ENCODE measurements at places on chromosomes 1 and 21. TPM values are rescaled to one million over a fixed set of nuclear protein-coding genes. Genes with fewer than 3 reads are reported as not detected.

DNA sequence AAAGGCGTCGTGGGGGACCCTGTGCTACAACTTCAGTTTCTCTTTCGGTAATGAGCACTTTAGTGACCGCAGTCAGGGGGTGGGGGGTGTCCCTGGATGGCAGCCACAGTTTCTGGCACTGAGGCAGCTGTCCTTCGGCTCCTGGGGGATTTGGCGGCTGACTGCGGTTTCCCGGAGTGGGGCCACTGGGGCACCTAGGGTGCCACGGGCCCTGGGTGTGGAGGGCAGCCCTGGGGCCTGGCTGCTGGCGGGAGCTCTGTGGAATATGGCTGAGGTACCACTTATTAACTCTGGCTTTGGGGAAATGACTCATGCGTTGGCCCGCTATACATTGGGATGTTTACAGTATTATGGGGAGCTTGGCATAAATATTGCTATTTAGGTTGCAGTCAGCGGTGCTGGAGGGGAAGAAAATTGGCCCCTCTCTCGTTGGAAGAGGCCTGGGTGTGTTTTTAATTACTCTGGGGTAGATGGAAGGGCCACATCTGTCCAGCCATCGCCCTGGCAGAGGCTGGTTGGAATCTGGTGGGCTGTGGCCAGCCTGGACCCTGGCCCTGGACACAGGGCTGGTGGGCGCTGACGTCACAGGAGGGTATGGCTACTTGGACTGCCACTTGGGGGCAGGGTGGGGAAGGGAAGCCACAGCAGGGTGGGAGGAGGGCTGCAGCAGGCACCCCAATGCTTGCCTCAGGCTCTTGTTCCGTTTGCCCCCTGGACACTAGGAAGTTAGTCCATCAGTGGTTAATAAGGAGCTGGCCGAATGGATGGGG lies 2.0 kb downstream of the EPHB2 start:
- no peak overlapping the region for H3K4me3 ChIP-seq
- H3K27me3 ChIP-seq: peaks cover 19% of the 10 kb centered on the region
- no peak for DNase-seq
- H3K36me3 ChIP-seq: no peaks in the 10 kb centered on the region

Gene PAQR6
- total RNA-seq: 8.5 TPM

DNA sequence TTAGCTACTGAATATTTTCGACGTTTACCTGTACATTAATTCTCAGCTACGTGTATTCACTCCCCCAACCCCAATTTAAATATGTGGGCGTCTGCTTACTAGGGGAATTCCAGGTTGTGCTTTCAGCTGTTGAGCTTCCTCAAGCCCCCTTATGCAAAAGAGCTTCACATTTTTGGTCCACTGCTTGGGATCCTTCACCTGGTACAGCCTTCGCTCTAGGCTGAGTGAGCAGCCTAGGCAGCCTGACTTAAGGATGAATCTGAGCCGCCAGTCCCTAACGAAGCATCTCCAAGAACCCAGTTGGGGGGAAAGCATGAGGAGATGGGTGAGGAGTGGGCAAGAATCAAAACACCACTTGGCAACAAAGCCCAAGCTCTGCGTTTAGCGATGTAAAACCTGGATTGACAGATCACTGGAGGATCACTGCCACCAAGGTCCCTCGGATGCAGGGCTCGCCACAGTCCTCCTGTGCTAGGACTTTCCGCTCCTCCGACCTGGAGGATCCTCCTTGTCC lies 674 bp downstream of the BCL10 start:
- H3K36me3 ChIP-seq: peaks cover 4% of the 10 kb centered on the region
- no peak for DNase-seq
- peak overlapping the region; percentile 97 for H3K27ac ChIP-seq
- H3K27me3 ChIP-seq: no peaks in the 10 kb centered on the region

Gene OR14K1
- total RNA-seq: not detected

Gene CLEC20A
- not detected for total RNA-seq

DNA sequence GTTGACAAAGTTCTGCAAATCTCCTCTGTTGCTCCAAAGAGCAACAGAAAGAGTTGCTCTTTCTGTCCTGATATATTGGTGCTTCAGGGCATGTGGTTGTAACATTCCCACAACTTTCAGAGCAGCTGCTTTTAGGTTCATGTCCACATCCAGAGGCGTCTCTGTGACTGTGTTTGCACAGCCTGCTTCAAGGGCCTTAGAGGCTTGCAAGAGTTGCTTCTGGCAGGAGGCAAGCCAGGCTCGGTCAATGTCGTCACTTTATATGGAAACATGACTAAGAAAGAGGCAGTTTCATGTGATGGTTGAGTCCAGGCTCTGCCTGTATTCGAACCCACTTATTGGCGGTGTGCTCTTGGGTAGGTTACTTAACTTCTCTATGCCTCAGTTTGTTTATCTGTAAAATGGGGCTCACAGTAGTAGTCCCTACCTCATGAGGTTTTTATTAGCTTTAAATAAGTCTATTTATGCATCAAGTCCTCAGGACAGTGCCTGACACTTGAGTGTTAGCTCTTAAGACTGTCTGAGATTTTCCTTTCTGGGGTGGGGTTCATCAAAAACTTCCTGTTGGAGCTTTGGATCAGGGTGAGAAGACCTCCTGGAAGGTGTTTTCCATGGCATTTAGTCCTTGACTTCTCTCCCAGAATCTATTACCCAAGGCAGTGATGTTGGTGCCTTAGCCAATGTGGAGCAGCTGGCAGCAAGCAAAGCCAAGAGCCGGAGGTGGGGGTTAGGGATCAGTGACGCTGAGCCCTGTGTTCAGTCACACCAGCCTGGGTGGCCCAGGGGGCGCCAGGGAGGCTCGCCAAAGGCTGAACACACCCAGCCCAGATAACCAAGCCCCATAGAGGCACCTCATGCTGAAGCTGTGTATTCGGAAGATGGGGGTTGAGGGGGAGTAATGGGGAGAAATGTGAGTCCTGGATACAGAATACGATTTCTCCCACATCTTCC lies 18.9 kb downstream of the LHX4 start:
- peaks cover 18% of the 10 kb centered on the region for H3K27me3 ChIP-seq
- no peak overlapping the region for H3K4me3 ChIP-seq
- H3K27ac ChIP-seq: no peak overlapping the region
- no peaks in the 10 kb centered on the region for H3K36me3 ChIP-seq
- H3K4me1 ChIP-seq: no peaks in the 10 kb centered on the region
- no peak for DNase-seq

DNA sequence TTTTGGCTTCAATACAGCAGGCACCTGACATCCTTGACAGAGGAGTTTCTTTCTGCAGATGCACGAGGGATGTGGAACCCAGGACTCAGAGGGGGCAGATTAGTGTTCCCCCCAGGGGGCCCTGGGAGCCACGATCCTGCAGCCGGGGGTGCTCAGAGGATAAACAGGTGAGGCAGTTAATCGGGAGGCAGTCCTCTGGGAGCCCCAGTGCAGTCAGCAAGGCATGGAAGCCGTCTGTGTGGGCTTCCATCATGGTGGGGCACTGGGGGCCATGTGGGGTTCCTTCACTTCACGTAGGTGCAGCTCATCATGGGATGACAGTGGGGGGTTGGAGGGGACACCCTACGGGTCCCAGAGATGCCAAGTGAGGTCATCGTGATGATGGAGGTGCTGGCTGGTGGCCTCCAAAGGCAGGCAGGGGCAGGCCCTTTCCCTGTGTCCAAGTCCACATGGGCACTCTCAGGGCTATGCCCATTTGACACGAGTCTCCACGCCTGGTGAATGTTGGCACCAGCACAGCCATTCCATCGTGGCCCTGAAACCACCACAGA lies 59.3 kb upstream of the ABCG1 start:
- no peak overlapping the region for H3K27ac ChIP-seq
- H3K27me3 ChIP-seq: no peaks in the 10 kb centered on the region
- peak; percentile 32 for DNase-seq
- H3K4me3 ChIP-seq: no peak overlapping the region

- H3K4me1 ChIP-seq: no peaks in the 10 kb centered on the region
- peaks cover 26% of the 10 kb centered on the region for H3K36me3 ChIP-seq
- no peak overlapping the region for H3K27ac ChIP-seq
- H3K4me3 ChIP-seq: no peak overlapping the region
- no peak for DNase-seq
These were observed 168.8 kb downstream of the GALNT2 start for GRCh38 chr1:230235876-230236275.

DNA sequence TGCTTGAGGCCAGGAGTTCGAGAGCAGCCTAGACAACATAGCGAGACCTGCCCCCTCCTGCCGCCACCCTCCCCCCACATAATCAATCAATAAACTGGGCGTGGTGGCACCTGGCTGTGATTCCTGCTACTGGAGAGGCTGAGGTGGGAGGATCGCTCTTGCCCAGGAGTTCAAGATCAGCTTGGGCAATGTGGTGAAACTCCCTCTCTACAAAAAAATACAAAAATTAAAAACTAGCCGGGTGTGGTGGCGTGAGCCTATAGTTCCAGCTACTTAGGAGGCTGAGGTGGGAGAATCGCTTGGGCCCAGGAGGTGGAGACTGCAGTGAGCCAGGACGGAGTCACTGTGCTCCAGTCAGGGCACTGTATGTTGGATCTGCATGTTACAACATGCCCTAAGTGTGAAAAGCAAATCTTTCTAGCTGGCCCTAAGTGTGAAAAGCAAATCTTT lies 7.0 kb upstream of the MDM4 start:
- no peaks in the 10 kb centered on the region for H3K27me3 ChIP-seq
- peaks cover 19% of the 10 kb centered on the region for H3K4me1 ChIP-seq
- no peaks in the 10 kb centered on the region for H3K36me3 ChIP-seq
- no peak for DNase-seq
- no peak overlapping the region for H3K27ac ChIP-seq
- no peak overlapping the region for H3K4me3 ChIP-seq

Gene SFN
- total RNA-seq: 364 TPM

DNA sequence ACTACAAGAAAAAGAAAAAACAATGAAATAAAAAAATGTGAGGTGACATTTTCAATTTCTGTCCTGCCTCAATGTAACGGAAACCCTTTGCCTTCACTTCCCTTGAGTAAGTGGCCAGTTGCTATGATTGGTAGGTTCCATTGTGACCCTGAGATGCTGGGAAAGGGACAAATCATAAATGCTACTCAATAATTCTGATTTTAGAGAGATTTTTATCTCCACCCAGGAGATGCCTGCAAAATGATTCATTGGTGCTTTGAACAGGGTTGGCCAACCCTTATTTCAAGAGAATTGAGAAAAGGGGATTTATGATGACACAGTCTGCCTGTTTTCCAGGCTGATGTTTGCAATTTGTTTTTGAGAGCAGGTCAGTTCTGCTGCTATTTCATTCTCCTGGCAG lies 22.5 kb downstream of the XCL1 start:
- no peaks in the 10 kb centered on the region for H3K36me3 ChIP-seq
- no peak overlapping the region for H3K27ac ChIP-seq
- H3K27me3 ChIP-seq: peaks cover 4% of the 10 kb centered on the region
- no peak overlapping the region for H3K4me3 ChIP-seq
- DNase-seq: no peak

Gene CTSK
- 46.3 TPM for total RNA-seq

DNA sequence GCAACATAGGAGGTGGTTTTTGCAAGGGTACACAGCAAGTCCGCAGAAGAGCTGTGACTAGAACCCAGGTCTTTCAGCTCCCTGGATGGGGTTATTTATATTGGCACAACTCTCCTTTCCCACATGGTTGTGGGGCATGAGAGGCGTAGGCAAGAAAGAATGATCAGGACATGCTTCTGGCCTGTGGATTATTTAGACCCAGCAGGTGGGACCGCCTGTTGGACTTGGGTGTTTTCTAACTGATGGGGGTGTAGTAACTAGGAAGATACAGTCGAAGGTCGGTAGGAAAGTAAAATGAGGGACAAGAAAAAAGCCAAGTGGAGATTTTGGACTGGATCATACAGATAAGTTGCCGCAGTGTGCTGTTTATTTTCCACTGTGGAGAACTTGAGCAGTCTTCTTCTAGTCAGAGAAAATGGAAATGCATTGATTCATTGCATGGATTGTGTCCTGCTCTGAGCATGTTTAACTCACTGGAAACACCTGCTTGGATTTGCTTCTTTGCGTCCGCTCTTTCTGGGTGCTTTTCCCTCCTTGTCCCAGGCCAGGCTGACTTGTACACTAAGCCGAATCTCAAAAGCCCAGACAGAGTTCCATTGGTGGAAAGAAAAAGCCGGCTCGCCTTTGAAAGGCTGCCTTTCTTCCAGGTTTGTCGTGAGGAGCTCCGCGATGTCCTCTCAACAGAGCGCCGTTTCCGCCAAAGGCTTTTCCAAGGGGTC lies 592 bp downstream of the CRCT1 start:
- H3K27ac ChIP-seq: no peak overlapping the region
- H3K36me3 ChIP-seq: no peaks in the 10 kb centered on the region
- peaks cover 13% of the 10 kb centered on the region for H3K4me1 ChIP-seq
- peaks cover 52% of the 10 kb centered on the region for H3K27me3 ChIP-seq
- no peak for DNase-seq

- H3K36me3 ChIP-seq: peaks cover 17% of the 10 kb centered on the region
- no peak for DNase-seq
- H3K27me3 ChIP-seq: no peaks in the 10 kb centered on the region
- no peaks in the 10 kb centered on the region for H3K4me1 ChIP-seq
- no peak overlapping the region for H3K27ac ChIP-seq
- no peak overlapping the region for H3K4me3 ChIP-seq
These were observed 96.5 kb downstream of the SMYD2 start for GRCh38 chr1:214377485-214377884.

DNA sequence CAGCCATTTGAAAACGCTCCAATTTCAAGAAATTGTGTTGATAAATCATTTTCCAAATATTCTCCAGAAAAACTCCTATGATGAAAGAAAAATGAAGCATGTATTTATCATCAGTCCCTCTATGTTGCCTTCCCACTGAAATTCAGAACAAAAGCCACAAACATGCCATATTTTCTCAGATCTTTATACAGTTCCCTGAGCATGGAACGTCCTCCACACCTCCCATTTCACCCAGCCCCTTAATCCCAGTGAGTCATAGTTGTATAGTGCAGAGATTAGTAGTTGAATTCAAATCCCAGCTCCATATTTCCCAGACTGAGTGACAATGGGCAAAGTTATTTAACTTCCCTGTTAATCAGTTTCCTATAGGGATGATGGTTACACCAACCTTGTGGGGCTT lies 20.6 kb upstream of the NPL start:
- peaks cover 4% of the 10 kb centered on the region for H3K4me1 ChIP-seq
- no peak for DNase-seq

DNA sequence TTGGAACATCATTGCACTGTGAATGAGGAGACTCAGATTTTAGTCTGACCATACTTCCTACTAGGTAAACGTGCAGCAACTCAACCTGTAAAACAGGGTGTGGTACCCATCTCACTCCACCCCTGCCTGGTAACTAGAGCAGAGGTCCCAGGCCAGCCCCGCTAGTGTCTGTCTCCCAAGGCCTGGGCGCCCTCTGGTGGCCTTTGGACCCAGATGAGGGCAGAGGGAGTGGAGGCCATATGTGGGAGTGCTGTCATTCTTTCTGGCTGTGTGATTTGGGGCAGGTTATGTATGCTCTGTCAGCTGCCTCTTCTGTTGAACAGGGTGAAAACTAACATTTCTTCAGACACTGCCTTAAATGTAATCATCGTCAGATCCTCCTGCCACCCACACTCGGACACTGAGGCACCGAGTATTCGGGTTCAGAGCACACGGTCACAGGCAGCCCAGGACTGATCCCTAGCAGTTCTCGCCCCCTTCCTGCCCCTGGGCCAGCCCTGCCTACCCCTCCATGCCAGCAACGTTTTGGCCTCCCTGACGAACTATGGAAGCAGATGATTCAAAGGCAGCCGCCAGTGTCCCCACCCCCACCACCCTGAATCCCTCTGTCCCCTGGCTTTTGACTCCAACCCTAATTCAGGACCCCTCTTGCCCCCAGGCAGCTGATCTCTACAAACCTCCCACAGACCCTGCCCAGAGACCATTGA lies 76.0 kb downstream of the CD247 start:
- peak; percentile 89 for DNase-seq
- no peak overlapping the region for H3K27ac ChIP-seq
- H3K36me3 ChIP-seq: no peaks in the 10 kb centered on the region
- H3K27me3 ChIP-seq: peaks cover 15% of the 10 kb centered on the region

- no peak overlapping the region for H3K27ac ChIP-seq
- H3K4me1 ChIP-seq: no peaks in the 10 kb centered on the region
- DNase-seq: no peak
- H3K27me3 ChIP-seq: peaks cover 3% of the 10 kb centered on the region
These were observed 118.4 kb upstream of the TNR start for GRCh38 chr1:175861626-175862367.

Gene FCMR
- total RNA-seq: 2.6 TPM
